ENCODE measurements at places on chromosomes 16 and 17.

DNA sequence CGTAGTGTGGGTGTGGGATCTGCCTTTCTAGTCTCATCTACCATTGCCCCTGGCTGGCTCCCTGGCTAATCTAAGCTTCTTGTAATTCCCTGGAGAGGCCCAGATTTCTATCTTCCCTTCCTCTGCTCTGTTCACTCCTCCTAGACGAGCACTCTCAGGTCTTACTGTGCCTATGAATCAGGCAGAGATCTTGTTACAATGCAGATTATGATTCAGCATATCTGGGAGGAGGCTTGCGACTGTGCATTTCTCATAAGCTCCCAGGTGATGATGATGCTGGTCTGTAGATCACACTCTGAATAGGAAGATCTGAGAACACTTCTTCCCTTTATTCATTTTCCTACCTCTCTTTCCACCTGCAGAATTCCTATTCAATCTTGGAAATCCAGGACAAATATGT lies 200.1 kb downstream of the CBLN1 start:
- DNase-seq: no peak

- DNase-seq: no peak
Observed at GRCh38 chr16:75789237-75789636, 62.9 kb upstream of the CPHXL start.

GRCh38 chr16:22946433-22946832 lies 132.5 kb downstream of the HS3ST2 start:
- DNase-seq: no peak

- DNase-seq: no peak
Observed at GRCh38 chr17:27415120-27415795, 41.0 kb upstream of the KSR1 start.

GRCh38 chr17:58005728-58006559 lies 1.1 kb downstream of the SRSF1 start:
- DNase-seq: no peak

All from left lobe of liver (tissue), 2 donors.